Aortic smooth muscle cell (primary cell): ENCODE measurements at places on chromosomes 16 and 17. TPM values are rescaled to one million over a fixed set of nuclear protein-coding genes. Genes with fewer than 3 reads are reported as not detected.

Gene ABCC12
- not detected in 2 replicates for total RNA-seq

Gene CES5A
- total RNA-seq: not detected in 2 replicates

Gene TBC1D3C
- total RNA-seq: not detected in 2 replicates

Gene KRTAP4-9
- not detected in 2 replicates for total RNA-seq

Gene ABCA3
- 8.4 and 11.1 TPM in 2 replicates for total RNA-seq

Gene TNP2
- total RNA-seq: under 0.01 TPM in 1 of 2 replicates, not detected in the other

Gene KRTAP4-1
- total RNA-seq: not detected in 2 replicates

Gene HOXB7
- total RNA-seq: not detected in 2 replicates

Gene RANGRF
- total RNA-seq: 6.5 and 9.2 TPM in 2 replicates

Gene MYH10
- 135 and 200 TPM in 2 replicates for total RNA-seq

Gene RMI2
- total RNA-seq: 5.2 TPM in 2 replicates

Gene TMC8
- not detected in 2 replicates for total RNA-seq

Gene GDPD3
- 0.92 and 0.99 TPM in 2 replicates for total RNA-seq

Gene TMEM88
- 0.37 and 0.40 TPM in 2 replicates for total RNA-seq

Gene TXNDC17
- total RNA-seq: 98.9 and 115 TPM in 2 replicates

Gene RGS11
- 2.7 and 5.0 TPM in 2 replicates for total RNA-seq

Gene CLEC3A
- not detected in 2 replicates for total RNA-seq
